ENCODE measurements at places on chromosomes 16 and 17.

GRCh38 chr16:83407928-83408327 is 399.9 kb upstream of the HSBP1 start:
- no peak for DNase-seq

DNA sequence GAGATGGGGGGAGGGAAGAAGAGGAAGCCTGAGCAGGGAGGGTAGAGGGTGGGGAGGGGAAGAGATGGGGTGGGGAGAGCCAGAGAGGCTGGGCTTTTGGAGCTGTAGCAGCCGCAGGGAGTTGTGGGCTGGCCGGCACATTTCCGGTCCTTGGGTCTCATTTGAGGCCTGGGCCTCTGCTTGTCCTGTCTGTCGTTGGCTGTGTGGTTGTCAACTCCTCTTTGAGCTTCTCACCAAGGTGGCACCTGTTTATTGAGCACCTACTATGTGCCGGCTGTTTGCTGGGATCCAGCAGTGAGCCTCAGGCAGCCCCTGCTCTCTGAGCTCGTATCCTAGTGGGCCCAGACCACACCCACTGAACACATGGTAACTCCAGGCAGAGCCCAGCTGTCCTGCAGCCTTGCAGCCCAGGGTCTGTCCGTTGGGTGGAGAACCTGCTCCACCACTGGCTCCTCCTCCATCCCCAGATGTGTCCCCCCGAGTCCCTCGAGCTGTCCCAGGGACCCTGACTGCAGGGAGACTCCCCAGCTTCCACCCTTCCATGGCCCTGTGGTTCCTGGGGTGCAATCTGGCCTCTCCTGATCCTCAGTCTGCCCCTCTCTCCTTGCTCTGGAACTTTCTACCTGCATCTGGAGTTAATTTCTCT is 164.9 kb downstream of the IRF8 start:
- DNase-seq, result no peak

DNA sequence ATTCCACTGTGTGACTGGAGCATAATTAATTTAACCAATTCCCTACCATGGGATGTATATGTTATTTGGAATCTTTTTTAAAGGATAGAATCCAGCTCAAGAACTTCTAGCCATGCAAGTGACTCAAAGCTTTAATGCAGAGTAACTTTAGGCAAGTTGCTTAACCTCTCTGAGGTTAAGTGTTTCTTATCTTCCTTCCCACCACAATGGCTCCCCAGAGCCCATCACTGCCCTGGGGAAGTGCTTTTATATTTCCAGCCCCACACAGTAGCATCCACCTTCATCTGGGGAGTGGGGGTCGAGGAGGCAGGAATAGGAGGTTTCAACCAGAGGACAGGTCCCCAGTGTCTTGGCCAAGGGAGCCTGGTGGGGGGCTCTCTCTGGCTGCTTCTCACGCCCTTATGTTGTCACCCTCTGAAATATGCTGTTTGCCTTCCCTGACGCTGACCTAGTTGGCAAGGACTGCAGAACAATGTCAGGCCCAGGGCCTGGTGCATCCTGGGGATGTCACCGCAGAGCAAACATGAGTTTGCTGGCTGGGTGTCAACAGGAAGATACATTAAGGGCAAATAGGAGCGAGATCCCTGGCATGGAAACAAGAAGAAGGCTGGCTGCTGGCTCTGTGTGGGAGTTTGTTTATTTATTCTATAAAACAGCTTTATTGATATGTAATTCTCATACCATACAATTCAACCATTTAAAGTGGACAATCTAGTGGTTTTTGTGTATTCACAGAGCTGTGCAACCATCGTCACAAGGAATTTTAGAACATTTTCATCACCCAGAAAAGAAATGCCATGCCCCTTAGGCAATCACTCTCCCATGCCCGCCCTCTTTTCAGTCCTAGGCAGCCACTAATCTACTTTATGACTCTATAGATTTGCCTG is 46.6 kb upstream of the WSB1 start:
- no peak for DNase-seq

DNA sequence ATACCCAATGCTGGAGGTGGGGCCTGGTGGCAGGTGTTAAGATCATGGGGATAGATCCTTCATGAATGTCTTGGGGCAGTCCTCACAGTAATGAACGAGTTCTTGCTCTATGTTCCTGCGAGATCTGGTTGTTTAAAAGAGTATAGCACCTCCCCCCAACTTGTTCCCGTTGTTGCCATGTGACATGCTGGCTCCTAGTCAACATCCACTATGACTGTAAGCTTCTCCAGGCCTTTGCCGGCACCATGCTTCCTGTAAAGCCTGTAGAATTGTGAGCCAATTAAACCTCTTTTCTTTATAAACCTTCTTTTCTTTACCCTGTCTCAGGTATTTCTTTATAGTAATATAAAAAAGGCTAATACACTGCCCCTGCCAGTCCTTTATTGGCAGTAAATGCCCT is 33.3 kb downstream of the RANBP10 start:
- no peak for DNase-seq

- DNase-seq, result no peak
Observed at GRCh38 chr17:78239489-78239931, 8.1 kb downstream of the TMEM235 start.

- no peak for DNase-seq
Observed at GRCh38 chr17:45650561-45650960, 133.6 kb upstream of the CRHR1 start.

DNA sequence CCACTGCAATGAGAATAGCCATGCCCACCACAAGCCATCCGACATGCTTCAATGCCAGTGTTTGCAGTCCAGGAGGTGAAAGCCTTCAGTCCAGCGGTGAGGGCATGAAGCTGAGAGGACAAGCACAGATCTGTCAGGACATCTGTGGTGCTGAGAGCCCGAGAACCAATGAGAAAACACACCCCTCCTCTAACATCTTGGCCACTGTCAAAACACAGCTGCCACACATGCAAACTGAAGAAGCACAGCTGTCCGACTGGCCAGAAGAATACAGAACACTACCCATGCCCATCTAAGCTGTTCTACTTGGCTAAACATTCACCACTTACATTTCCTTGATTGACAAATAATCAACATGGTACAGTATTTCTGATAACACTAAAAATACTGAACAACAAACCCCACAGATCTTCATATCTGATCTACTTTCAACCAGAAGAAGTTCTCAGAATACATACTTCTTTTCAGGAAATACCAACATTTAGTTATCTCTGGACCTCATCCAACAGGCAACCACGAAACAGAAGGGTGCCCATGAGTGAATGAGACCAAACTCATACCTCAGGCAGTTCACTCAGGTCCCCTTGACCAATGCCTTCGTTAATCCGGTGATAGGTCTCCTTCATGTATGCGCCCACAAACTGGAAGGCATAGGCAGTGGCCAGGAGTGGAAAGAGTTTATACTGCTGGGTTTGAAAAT is 10.2 kb upstream of the FBF1 start:
- DNase-seq, result no peak

DNA sequence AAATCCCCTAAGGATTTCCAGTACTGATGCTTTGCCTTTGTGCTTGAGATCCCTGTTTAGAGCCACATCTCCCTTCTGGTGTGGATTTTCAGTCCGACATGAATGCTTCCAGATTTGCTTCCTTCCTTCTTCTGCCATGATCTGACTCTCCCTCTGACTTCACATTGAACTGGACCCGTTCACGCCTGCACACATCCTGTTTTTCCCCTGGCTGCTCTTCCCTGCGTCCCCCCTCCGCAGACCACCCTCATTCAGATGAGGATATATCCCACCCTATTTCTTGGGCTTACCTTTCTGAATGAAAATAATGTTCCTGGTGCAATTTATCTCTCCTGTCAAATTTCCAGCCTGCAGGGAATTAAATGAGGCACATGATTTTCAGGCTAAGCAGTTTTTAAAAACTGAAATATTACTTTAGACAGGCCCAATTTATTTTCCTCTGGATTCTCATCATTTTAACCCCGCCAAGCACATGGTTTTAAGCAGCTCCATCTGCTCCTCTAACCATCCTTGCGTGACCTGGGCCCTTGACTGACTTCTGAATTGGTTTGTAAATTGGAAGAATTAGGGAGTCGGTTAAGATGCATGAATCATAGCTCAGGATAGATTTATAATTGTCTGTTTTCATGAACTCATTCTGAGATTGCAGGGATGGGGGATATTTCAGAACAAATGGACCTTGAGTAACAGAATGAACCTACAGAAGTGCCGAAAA is 59.2 kb downstream of the BMERB1 start:
- no peak for DNase-seq

- DNase-seq, result no peak
Observed at GRCh38 chr16:8583732-8584131, 6.6 kb downstream of the TMEM114 start.

DNA sequence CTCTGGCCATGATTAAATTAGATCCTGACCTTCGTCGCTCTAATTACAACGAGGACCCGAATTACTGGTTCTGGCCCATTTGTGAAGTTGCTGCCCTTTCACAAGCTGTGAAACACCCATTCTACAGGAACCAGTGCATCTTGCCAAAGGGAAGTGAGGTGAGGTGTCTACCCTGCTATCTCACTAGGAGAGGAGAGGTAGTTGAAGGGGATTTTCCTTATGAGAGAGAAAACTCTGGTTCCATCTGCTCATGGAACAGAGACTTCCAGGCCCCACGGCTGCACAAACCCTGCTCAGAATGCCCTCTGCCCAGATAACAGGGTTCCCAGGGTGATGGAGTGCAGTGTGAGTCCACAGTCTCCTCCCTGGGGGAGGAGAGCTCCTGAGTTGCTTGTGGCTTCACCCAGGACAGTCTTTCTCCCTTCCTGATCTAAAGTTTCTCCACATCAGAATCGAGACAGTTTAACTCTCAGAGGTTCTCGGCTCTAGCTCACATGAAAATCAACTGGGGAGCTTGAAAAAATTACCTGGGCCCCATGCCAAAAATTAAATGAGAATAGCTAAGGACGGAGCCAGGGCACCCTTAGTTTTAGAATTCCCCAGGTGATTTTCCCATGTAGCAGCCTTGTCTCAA is 7.8 kb upstream of the SSTR2 start:
- no peak for DNase-seq

GRCh38 chr17:59647288-59647687 is 27.6 kb downstream of the CLTC start:
- DNase-seq, result no peak

All from stimulated activated CD4-positive, alpha-beta T cell treated with anti-CD3 and anti-CD28 coated beads, Interleukin-15, amount 100 ng/mL, for 1 hour (primary cell).